ENCODE measurements at places on chromosomes 11 and 22. TPM values are rescaled to one million over a fixed set of nuclear protein-coding genes. Genes with fewer than 3 reads are reported as not detected.

HSPB2 gene
- not detected for total RNA-seq

DNA sequence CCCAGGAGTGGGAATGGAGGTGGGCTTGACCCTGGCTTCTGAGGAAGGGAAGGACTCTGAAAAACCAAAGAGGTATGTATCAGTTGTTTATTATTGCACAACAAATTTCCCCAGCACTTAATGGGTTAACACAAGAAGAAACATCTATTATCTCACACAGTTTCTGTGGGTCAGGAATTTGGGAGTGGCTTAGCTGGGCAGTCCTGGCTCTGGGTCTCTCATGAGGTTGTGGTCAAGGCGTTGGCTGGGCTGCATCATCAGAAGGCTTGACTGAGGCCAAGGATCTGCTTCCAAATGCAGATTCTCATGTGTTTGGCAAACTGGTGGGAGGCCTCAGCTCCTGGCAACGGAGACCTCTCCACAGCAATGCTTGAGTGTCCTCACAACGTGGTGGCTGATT is 17.5 kb upstream of the SMIM38 start:
- DNase-seq, result no peak

CCDC116 gene
- total RNA-seq, result 0.16 TPM

GLYAT gene
- not detected for total RNA-seq

LAYN gene
- total RNA-seq, result 3.4 TPM

GRCh38 chr11:6864438-6864837 is 1.6 kb downstream of the OR10A2 start:
- no peak for DNase-seq

OR10A6 gene
- total RNA-seq, result not detected

OR5P2 gene
- total RNA-seq, result not detected

PACSIN2 gene
- 49.0 TPM for total RNA-seq

SLC6A5 gene
- total RNA-seq, result not detected

TBX1 gene
- total RNA-seq, result 0.20 TPM

GRCh38 chr11:64444838-64445441 is 86.0 kb downstream of the RPS6KA4 start:
- no peak for DNase-seq

OR51I1 gene
- total RNA-seq, result not detected

- no peak for DNase-seq
These were observed 304.1 kb upstream of the PITPNB start for GRCh38 chr22:28222976-28223745.

Data from T-cell (primary cell).